ENCODE measurements at places on chromosomes 1 and 21. TPM values are rescaled to one million over a fixed set of nuclear protein-coding genes. Genes with fewer than 3 reads are reported as not detected.

DNA sequence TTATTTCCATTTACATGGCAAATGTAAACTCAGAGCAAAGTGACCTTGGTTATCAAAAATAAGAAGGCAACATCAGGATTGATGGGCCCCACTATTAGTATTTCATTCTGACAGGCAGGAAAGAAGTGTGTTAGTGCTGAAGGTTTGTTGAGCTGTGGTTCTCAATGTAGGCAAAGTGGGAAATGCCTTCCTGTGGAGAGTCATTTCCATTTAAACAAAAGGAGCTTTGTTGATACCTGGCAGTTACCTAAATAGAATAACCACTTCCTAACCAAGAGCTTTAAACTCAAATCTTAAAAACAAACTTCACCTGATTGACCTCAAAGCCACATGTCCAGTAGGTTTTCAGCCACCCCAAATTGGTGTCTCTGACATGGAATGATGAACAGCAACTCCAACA is 579.9 kb upstream of the BEND5 start:
- no peak for DNase-seq

- DNase-seq, result peak; percentile 70
These were observed 120.0 kb downstream of the SETD4 start for GRCh38 chr21:35940074-35940927.

GRCh38 chr1:150186789-150187559 is 37.3 kb downstream of the PLEKHO1 start:
- peak; percentile 53 for DNase-seq

CNR2 gene
- not detected for total RNA-seq

GPR25 gene
- not detected for total RNA-seq
